NCI-H510A treated with DMSO at 0.1 percent for 48 hours (cell line): ENCODE measurements at places on chromosomes 2 and 18.

DNA sequence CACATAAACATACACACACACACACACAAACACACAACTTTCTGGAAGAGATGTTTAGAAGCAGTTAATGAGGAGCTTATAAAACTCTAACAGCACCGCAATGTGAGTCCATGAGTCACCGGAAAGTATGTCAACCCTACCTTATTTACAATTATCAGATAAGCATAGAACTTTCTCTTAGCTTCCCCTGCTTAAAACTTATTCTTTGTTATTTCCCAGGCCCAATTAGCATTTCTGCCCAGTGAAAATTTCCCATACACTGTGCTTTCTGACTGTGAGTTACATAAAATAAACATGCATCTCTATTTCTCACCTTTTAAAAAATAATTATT is 737.6 kb downstream of the LRP1B start:
- no peak for DNase-seq

- DNase-seq, result no peak
These were observed 102.7 kb upstream of the PELI1 start for GRCh38 chr2:64246962-64247361.

DNA sequence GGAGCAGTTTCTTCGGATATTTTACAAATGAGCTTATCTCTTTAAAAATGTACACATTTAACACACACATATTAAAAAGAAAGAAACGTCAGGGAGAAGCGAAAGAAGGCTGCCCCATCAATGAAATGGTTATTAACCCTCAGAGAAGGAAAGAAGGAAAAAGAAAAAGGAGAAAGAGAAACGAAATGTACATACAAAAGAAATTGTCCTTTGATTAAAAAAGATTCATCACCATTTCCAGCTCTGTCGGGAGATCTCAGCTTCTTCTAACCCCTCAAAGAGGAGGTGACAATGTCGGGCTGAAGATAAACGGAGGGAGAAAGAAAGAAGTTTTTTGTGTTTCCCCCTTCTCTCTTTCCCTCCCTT is 1.5 kb downstream of the IKZF2 start:
- no peak for DNase-seq

DNA sequence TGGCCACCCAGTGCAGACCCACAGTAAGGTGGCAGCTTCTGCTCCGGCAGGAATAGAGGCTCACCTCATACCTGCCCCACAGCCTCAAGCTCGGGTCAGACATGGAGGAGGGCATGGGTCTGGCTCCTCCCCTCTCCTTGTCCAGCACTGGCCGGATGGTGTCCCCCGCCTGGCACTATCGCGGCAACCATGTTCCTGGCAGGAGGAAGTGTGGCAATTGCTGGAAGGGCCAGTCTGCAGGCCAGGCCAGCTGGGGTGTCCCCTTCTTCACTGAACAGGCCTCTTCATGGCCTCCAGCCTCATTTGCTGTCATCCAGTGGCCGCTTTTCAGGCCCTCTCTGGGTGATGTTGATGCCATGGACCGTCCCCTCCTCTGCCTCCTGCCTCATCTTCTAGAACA is 41.4 kb upstream of the SMAD7 start:
- DNase-seq, result no peak

GRCh38 chr2:225895126-225895525 is 495.6 kb downstream of the NYAP2 start:
- no peak for DNase-seq

DNA sequence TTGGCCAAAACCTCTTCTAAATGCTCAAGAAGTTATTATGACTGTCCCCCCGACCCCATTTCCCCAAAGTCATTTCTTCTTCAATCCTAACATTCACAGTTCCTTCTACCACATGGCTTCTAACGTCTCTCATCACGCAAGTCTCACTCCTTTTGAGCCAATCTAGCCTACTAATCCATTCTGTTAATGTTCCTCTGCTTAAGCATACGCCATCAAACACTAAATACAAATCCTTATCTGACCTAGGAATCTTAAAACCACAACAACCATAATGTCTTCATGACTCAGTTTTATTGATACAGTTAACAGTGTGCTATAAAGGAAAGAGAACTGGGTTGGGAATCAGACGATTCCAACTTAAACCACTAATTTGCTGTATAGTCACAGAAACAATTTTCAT is 23.9 kb downstream of the HNRNPLL start:
- no peak for DNase-seq

DNA sequence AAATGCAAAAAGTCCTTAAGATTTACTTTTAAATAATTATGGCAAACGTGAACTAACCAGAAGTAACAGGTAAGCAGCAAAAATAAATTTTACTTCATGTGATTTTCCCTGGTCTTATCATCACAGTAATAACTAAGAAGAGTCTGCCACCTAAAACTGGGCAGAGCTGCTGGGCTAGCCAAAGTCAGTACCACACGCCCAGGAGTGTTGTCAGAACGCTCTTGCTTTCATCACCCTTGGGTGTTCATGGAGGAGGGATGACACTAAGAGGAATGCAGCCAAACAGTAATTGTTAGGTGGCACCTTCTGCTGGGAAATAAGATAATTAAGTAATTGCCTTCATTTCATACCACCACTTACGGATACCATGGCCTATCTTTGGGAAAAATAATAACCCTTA is 92.0 kb upstream of the NEUROD1 start:
- no peak for DNase-seq

- no peak for DNase-seq
These were observed 349.8 kb downstream of the TNS1 start for GRCh38 chr2:217652761-217653639.

DNA sequence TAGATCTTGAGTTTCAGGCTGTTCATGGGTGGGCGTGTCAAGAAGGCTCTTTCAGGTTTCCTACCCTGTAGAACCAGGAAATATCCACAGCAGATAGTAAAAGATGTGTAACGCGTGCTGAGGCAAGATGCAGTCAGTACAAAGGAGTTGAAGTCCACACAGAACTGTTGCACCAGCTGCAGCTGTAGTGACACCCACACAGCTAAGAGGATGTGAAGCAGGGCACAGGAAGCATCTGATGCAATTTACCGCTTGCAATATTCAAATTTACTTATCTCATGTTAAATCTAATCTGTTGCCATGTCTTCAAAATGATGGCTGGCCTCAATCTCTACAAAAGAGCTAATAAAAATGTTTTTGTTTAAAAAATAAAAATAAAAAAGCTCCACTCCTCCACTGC is 132.8 kb downstream of the ARHGAP15 start:
- DNase-seq, result no peak

DNA sequence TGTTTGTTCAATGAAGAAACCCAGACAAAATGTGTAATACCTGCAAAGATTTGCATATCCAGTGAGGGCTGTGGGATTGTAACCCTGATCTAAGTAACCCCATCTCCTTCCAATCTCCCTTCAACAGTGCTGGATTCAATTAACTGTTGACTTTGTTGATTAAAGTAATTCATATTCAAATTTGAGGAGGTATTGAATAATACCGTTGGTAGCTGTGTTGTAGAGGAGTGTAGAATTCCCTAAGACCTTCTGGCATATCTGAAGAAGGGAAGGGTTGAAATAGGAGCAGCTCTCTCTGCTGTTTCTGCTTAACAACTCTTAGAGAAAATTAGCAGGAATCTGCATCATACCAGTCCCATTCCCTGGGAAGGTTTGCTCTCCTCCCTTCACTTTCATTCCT is 28.2 kb downstream of the MAIP1 start:
- no peak for DNase-seq

- DNase-seq, result no peak
These were observed 137.3 kb upstream of the NFATC1 start for GRCh38 chr18:79258447-79258846.

GRCh38 chr18:9661564-9661963 is 46.5 kb upstream of the RAB31 start:
- no peak for DNase-seq

- DNase-seq, result no peak
These were observed 687.6 kb downstream of the DCDC2C start for GRCh38 chr2:4391013-4391412.

- no peak for DNase-seq
These were observed 252.6 kb upstream of the LINC00305 start for GRCh38 chr18:64401268-64402060.

DNA sequence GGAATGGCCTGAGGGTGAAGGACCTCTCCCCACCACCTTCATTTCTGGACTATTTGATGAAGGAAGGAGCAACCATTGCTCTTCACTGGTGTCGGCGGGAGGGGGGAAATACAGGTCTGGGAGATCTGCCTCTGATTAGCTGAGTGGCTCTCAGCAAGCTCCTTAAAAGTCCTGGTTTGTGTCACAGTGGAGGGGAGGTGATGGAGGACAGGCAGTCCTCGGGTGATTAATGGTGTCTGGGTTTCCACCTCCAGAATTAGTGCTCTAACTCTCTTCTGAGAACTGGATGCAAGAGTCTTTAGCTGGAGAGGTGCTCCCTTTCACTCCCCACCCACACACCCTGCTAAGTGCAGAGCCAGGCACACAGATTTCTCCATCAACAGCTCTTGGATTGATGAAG is 83.2 kb downstream of the TTC32 start:
- no peak for DNase-seq

- no peak for DNase-seq
These were observed 256.3 kb upstream of the PKDCC start for GRCh38 chr2:41791523-41791922.

GRCh38 chr2:172829229-172829628 is 93.6 kb downstream of the RAPGEF4 start:
- no peak for DNase-seq

- no peak for DNase-seq
These were observed 300.9 kb downstream of the RIT2 start for GRCh38 chr18:42814618-42815017.

GRCh38 chr2:191063584-191063983 is 49.6 kb upstream of the STAT1 start:
- no peak for DNase-seq

DNA sequence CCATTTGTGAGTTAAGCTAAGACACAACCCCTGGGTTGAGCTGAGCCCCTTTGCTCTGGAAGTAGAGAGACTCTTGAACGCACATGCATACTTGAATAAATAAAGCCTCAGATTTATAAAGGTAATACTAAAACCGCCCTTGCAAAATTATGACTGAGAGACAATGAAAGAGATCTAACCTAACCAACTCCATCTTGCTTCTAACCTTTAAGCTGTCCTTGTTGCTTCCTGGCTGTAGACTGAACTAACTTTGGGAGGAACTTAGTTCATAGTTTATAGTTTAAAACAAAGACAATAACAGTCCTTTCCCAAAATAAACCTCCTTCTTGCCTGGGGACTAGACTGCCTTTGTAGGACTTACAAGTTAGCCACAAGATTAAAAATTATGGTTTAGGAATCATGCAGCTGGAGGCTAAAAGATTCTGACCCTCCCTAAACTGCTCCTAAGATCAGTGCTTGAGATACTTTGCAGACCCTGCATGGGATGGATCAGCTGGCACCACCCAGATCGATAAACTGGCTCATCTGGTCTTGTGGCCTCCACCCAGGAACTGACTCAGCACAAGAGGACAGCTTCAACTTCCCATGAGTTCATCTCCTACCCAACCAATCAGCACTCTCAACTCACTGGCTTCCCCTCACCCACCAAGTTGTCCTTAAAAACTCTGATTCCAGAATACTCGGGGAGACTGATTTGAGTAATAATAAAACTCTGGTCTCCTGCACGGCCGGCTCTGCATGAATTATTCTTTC is 240.2 kb upstream of the SLC14A2 start:
- no peak for DNase-seq

GRCh38 chr2:16479721-16480120 is 185.9 kb downstream of the CYRIA start:
- no peak for DNase-seq
